HepG2 (cell line): ENCODE measurements at places on chromosomes 4 and X. TPM values are rescaled to one million over a fixed set of nuclear protein-coding genes. Genes with fewer than 3 reads are reported as not detected.

- H3K27ac ChIP-seq: no peak overlapping the region
- H3K4me3 ChIP-seq: no peak overlapping the region
- no peak for DNase-seq
- no peaks in the 10 kb centered on the region for H3K4me1 ChIP-seq
Observed at GRCh38 chrX:125826080-125826479, 340.0 kb downstream of the DCAF12L2 start.

DNA sequence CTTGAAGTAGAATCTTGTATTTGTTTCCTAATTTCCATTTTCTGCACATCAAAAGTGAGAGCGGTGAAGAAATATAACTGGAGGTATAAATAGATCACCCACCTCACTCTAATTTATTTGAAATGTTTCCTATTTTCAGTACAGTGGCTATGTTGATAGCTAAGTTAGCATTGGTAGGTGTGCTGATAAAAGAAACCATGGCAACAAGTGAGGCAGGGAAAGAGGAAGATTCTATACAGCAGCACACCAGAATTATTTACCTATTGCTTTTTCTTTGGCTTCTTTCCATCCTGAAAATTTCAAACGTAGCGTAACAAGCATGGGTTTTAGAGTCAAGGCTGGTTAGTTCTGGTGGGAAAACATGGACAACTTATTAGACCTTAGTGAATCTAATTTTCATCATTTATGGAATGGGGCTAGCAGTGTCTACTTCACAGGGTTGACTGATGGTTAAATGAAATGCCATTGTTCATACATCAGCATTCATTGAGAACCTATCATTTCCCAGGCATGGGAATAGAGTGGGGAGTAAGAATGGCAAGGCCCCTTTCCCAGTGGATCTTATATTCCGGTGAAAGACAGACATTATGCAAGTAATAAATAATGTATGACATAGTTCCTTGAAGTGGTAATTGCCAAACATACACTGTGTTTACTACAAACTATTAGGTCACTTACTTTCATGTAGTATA lies 30.6 kb upstream of the CTSO start:
- H3K4me3 ChIP-seq: no peak overlapping the region
- H3K4me1 ChIP-seq: no peaks in the 10 kb centered on the region
- H3K27ac ChIP-seq: no peak overlapping the region
- DNase-seq: no peak
- H3K36me3 ChIP-seq: no peaks in the 10 kb centered on the region

DNA sequence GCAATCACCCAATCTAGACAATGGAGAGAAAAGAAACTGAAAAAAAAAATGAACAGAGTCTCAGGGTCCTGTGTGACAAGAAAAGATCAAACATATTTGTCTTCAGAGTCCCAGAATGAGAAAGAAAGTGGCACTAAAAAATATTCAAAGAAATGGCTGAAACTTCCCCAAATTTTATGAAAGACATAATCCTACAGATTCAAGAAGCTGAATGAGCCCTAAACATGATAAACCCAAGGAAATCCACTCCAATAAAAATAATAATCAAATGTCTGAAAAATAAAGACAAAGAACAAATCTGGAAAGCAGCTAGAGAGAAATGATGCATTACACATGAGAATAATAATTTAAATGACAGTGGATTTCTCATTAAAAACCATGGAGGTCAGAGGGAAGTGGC lies 130.3 kb upstream of the CITED1 start:
- no peak overlapping the region for H3K4me3 ChIP-seq
- DNase-seq: no peak
- no peak overlapping the region for H3K27ac ChIP-seq
- no peaks in the 10 kb centered on the region for H3K36me3 ChIP-seq
- no peaks in the 10 kb centered on the region for H3K4me1 ChIP-seq

DNA sequence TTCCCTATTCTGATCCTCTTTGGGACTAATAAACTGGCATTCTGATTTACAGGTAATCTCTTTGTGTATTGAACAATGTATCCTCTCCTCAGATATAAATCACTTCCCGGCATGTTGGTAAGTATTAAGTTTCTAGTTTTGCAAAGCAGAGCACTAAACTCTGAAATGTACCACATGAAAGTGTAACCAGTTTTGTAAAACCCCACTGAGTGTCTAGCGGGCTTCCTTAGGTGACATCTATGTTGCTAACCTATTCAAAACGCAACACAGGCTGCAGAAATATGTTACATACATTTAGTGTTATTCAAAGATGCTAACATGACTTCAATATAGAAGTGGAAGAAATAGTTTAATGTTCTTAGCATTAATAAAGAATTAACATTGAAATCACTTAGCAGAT lies 25.2 kb downstream of the DNAJB14 start:
- no peak overlapping the region for H3K27ac ChIP-seq
- no peak for DNase-seq
- peaks cover 3% of the 10 kb centered on the region; the same call in 1 of the 3 replicates for H3K36me3 ChIP-seq
- no peaks in the 10 kb centered on the region for H3K4me1 ChIP-seq

DNA sequence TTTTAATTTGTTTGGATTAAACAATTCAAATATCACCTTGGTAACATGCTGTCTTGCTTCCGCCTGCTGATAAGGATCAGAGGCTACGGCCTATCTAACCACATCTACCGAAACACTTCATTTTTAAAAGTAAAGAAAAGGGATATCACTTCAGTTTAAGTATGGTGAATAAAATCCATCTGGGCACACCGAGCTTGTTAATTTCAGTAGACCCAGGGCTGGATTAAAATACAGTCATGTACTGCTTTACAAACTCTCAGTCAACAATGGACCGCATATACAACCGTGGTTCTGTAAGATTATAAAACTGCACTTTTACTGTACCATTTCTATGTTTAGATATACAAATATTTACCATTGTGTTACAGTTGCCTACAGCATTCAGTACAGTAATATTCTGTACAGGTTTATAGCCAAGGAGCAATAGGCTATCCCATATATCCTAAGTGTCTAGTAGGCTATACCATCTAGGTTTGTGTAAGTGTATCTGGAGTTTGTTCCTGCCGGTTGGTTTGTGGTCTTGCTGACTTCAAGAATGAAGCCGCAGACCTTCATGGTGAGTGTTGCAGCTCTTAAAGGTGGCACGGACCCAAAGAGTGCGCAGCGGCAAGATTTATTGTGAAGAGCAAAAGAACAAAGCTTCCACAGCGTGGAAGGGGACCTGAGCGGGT lies 40.0 kb downstream of the SEPTIN11 start:
- H3K4me3 ChIP-seq: no peak overlapping the region
- no peaks in the 10 kb centered on the region for H3K36me3 ChIP-seq
- H3K27ac ChIP-seq: no peak overlapping the region
- H3K27me3 ChIP-seq: no peaks in the 10 kb centered on the region; the same call in 1 of the 2 replicates
- DNase-seq: no peak

GRCh38 chrX:38939067-38939466 lies 137.8 kb downstream of the MID1IP1 start:
- H3K27ac ChIP-seq: no peak overlapping the region
- no peaks in the 10 kb centered on the region for H3K36me3 ChIP-seq
- H3K4me3 ChIP-seq: no peak overlapping the region
- no peaks in the 10 kb centered on the region; the same call in 1 of the 2 replicates for H3K4me1 ChIP-seq
- no peak for DNase-seq

- DNase-seq: no peak
- H3K36me3 ChIP-seq: no peaks in the 10 kb centered on the region
- peaks cover 24% of the 10 kb centered on the region for H3K4me1 ChIP-seq
- no peak overlapping the region for H3K27ac ChIP-seq
- H3K27me3 ChIP-seq: no peaks in the 10 kb centered on the region
- H3K4me3 ChIP-seq: no peak overlapping the region
Observed at GRCh38 chr4:138086611-138087041, 155.5 kb downstream of the SLC7A11 start.

DNA sequence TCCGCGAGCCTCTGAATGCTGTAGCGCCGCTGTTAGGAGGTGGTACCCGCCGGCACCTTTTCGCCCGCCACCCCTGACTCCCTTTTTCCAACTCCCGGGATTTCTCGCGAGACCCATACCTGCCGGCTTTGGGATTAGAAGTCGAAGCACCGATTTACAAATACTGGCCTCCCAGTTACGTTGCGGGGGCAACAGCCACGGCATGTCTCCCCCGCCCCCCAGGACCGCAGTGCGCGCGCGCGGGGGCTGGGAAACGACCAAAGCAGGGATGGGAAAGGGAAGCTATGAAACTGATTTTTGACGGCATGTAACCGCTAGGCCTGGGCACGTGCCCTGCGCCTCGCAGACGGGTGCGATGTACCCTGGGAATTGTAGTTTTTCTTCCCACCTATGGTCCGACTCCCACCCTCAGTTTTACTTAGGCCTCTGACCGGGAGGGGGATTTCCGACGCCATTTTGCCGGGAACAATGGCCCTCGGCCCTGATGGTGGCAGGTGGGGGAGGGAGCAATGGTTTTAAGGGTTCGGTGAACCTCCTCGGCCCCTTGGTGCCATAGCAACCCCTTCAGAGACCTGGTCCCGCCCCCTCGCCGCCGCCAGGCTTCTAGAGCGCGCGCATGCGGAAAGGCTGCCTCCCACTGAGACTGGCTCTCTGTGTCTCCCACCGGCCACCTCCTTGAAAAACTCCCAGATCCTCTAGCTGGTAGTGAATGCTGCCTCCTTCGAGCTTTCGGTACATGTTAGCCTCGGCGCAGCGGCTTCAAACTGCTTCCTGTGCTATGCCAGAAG lies 772 bp upstream of the WNK3 start:
- H3K4me3 ChIP-seq: no peak overlapping the region
- DNase-seq: no peak
- H3K4me1 ChIP-seq: 0 out of 2 replicates have a peak, but pooled peaks cover 6% of the 10 kb centered on the region
- peaks cover 1% of the 10 kb centered on the region; the same call in 1 of the 2 replicates for H3K27me3 ChIP-seq
- H3K27ac ChIP-seq: no peak overlapping the region

DNA sequence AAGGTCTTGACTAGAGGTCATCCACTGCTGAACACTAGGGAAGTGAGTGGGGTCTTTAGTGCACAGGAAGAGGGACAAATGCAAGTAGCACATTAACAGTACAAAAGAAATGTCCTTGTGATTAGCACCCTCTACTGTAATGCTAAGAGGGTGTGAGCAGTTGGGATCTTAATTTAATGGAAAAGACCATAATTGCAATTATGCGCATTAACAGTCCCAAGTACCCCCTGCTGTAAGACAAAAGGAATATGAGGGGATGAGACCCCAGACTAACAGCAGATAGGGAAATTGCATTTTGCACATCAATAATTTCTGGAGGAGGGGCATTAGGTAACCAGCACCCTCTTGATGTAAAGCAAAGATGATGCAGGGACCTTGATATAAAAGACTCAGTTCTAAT lies 285.0 kb downstream of the CHIC1 start:
- no peaks in the 10 kb centered on the region for H3K27me3 ChIP-seq
- no peak overlapping the region for H3K4me3 ChIP-seq
- H3K36me3 ChIP-seq: no peaks in the 10 kb centered on the region
- no peak for DNase-seq

DNA sequence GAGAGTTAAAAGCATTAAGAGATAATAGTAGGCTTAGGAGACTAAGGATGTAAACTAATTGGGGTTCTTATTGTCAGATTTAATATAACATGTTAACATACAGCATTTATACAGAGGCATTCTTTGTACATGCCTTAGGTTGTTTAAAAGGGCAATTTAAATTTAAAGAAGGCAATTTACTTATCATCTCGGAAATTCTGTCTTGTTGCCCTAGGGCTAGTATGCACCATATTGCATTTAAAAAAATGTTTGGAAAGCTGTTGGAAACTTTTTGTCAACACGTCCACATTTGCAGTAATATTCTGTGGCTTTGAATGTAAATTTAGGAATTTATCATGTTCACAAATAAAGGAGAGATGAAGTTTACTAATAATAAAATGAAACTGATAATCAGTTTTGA lies 25.5 kb downstream of the GALNT7 start:
- no peaks in the 10 kb centered on the region for H3K4me1 ChIP-seq
- H3K4me3 ChIP-seq: no peak overlapping the region
- no peak for DNase-seq
- no peaks in the 10 kb centered on the region for H3K27me3 ChIP-seq

DNA sequence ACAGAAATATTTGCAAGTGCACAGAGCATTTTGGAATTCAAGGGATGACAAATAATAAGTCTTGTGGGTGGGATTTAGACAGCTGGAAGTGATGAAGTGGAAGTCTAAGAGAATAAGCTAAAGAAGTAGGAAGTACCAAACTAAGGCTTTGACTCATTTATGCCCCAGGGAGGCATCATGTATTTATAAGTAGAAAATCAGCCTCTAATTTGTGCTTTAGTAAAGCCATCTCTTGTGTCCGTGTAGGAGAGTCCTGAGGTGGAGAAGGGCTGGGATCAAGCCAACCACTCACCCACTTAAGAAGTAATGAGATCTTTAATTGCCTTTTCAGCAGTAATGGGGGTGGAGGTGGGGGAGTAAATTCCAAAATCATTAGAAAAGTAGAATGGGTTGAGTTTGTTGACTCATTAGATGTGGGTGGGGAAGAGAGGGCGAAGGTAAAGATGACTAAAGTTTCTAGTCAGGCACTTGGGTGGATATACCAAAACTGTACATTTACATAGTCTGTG lies 356.7 kb downstream of the STIM2 start:
- H3K27ac ChIP-seq: no peak overlapping the region
- no peaks in the 10 kb centered on the region for H3K36me3 ChIP-seq
- no peak overlapping the region for H3K4me3 ChIP-seq
- H3K27me3 ChIP-seq: no peaks in the 10 kb centered on the region

DNA sequence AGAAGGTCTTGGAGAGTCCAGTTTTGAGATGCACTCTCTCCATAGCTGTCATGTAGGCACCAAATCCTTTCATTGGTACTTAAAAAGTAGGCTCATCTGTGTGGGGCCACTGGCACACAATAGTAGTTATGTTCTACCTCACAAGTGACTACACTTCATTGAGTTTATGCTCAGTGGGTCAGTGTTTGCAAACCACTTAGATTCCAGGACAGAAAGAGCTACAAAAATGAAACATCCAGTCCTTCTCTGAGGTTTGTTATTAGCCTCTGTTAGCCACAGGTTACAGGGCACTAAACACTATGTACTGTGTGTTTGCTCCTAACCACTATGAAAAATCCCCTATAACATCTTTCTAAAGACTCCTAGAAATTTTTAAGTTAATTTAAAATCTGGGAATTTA lies 13.8 kb downstream of the RAB28 start:
- H3K27me3 ChIP-seq: no peaks in the 10 kb centered on the region
- H3K36me3 ChIP-seq: peaks cover 5% of the 10 kb centered on the region; the same call in 1 of the 3 replicates
- H3K4me3 ChIP-seq: no peak overlapping the region
- no peaks in the 10 kb centered on the region for H3K4me1 ChIP-seq
- no peak overlapping the region for H3K27ac ChIP-seq
- DNase-seq: no peak

- no peaks in the 10 kb centered on the region for H3K27me3 ChIP-seq
- no peaks in the 10 kb centered on the region for H3K36me3 ChIP-seq
- DNase-seq: no peak
- no peaks in the 10 kb centered on the region for H3K4me1 ChIP-seq
- no peak overlapping the region for H3K27ac ChIP-seq
- no peak overlapping the region for H3K4me3 ChIP-seq
Observed at GRCh38 chr4:14125375-14126129, 498.0 kb upstream of the BOD1L1 start.

GRCh38 chr4:83178029-83178428 lies 63.5 kb upstream of the PLAC8 start:
- DNase-seq: no peak
- no peak overlapping the region for H3K4me3 ChIP-seq
- no peaks in the 10 kb centered on the region for H3K4me1 ChIP-seq

The PAGE5 gene
- not detected in 2 replicates for total RNA-seq

The ARAF gene
- 15.0 and 18.0 TPM in 2 replicates for total RNA-seq

The MFAP3L gene
- total RNA-seq: 3.6 and 3.7 TPM in 2 replicates

The F8A3 gene
- total RNA-seq: 0.24 TPM in 1 of 2 replicates, not detected in the other

The HMX1 gene
- total RNA-seq: not detected in 2 replicates

The SNCA gene
- total RNA-seq: not detected in 2 replicates

The SSX2B gene
- total RNA-seq: not detected in 2 replicates
